ENCODE measurements at places on chromosomes 7 and 10.

DNA sequence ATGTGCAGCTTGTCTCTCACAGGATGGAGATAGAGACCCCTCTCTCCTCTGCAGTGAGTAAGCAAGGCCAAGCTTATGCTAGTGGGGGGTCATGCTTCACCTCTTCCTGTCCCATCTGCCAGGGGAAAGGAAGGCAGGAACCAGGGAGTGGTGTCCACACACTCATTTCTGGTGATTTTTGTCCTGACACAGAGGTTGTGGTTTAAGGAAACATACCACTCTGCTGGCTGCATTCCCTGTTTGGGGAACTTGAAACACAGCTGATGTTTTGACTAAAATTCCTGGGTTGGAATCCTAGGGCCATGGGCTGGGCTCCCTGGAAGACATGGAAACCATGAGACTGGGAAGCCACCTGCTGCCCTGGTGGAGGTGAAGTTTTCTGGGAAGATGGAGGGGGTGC, 21.4 kb downstream of the C10orf120 start:
- DNase-seq: no peak

GRCh38 chr10:88541116-88541626, 41.9 kb downstream of the RNLS start:
- no peak for DNase-seq

GRCh38 chr7:121107923-121108498, 119.5 kb downstream of the CPED1 start:
- peak; percentile 69 for DNase-seq

- DNase-seq: peak; percentile 57
Observed at GRCh38 chr7:73822319-73823173, 8.2 kb upstream of the CLDN4 start.

- no peak for DNase-seq
Observed at GRCh38 chr10:98134117-98134430, 383 bp upstream of the R3HCC1L start.

DNA sequence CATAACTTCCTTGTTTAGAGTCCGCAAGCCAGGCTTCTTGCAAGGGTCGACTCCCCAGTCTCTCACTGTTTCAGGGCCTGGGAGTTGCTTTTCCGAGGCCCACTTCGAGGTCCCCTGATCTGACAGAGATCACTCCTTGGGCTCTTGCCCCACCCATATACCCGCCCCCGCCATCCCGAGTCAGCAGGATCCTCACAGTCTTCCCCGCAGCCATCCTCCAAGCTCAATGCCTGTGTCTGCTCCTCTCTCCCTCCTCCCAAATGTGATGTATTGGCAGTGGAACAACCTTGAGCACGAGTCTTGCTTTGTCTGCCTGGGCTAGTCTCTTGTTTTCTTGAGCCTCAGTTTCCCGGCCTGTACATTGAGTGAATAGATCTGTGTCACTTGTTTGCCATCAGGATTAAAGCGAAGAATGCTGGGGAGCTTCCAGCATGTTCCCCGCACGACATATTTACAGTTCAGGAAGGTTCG, 2.4 kb upstream of the HMX2 start:
- DNase-seq: no peak

DNA sequence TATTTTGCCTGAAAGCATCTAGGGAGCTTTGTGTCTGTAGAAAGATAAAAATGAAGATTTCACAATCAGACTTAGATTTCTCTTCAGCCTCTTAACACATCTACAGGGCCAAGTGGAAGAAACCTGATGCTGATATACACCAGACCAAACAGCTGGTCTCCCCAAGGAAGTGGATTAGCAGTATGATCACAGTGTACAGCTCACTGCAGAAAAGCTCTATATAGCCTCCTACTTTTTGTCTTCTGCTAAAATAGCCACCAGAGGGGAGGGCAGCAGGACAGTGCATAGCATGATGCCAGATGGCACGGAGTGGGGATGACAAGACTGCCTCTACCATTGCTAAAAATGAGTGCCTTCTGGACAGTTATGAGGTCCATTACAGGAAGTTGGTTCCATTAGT, 16.0 kb downstream of the FAM13C start:
- no peak for DNase-seq

DNA sequence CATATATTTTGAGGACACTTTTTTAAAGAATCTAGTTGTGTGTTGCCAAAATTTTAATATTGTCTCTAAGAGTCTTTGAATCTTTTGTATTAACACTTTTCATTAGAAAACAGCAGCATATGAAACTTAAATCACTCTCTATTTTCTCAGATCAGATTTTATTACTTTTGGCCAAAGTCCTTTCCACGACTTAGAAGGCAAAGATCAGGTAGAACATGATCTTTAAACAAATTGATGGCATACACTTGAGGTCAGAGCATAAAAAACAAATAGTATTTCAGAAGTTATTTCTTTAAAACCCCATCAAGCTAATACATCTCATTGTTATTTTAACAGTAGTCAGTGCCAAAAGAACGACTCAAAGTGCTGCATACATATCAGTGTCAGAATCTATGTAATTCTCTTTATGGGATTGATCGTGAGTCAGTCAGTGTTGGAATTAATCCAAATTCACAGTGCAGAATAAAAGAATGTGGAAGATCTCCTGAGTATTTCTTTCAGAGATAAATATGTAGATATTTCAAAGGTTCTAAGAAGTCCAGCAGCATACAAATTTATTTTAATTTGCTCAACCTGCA, 9.6 kb upstream of the AGMO start:
- DNase-seq: no peak

DNA sequence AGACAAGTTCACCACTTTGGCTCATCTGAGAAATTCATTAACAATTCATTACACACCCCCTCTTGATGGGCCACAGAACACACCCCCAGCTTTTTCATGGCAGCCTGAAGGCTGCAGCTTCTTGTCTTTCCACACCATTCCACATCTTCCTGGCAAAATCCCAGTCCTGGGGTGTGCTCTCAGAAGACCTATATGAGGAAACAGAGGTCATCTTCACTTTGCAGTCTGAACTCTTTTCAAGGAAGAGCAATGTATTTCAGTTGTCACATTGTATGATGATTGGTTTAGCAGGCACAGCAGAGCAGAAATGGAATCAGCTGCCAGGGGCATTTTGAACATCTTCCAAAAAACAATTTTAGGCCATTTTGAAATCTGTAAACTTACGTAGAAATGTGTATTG, 7.8 kb upstream of the LRRC27 start:
- DNase-seq: no peak

DNA sequence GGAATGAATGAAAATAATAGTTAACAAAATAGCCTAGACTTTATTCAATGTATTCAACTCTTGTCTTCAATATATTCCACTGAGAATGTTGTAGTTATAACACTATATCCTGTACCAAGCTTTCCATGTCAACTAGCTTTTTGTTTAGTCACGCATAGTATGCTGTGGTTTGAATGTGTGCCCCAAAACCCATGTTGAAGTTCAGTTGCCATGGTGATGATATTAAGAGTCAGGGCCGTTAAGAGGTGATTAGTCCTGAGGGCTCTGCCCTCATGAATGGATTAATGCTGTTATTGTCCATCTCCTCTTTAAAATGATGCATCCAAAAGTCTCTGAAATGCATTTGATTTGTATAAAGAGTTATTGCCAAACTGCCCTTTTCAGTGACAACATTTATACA, 887.6 kb downstream of the NRG3 start:
- DNase-seq: no peak

DNA sequence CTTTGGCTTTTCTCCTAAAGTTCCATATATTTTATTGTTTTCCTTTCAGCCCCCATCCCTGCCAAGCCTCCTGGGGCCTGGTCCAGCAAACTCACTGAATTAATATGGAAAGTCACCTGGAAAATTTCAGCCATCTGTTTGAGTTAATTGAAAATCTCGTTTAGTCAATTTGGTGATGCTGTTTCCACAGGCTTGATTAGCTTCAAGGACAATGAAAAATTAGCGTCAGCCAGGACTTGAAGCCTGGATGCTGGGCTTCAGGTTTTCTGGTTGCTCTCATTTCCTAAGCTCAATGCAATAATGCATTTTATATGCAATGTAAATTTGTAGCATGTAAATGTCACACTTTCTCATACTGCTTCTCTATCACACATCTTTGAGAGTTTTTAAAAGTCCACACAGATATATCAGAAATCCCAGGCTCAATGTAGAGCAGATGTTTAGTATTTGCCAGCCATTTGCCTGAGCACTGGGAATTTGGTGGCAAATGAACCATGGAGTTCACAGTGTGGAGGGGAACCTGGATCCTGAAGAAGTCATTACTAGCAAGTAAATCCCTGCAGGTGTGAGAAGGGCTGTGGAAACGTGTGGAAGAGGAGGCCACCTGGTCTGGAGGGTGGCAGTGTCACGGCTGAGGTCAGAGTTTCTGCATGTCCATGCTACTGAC, 228.5 kb downstream of the PAXIP1 start:
- DNase-seq: no peak

- no peak for DNase-seq
Observed at GRCh38 chr7:139494835-139495579, 11.5 kb upstream of the KLRG2 start.

DNA sequence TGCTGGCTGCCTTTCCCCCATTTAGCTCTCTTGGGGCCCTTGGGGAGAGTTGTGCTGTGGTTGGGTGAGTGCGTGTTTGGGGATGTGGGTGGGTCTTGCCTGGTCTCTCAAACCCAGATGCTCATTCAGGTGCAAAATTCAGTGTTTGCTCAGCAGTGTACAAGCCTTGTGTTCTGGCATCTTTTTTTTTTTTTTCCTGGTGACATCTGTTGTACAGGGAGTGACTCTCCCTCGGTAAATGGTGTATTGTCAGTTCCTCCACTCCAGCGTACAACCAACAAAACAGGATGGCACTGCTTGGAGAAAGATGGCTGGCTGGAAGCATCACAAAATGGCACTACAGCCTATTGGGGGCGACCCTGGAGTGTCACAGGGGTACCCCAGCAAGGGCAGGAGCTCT, 75.5 kb downstream of the LRMDA start:
- DNase-seq: no peak

DNA sequence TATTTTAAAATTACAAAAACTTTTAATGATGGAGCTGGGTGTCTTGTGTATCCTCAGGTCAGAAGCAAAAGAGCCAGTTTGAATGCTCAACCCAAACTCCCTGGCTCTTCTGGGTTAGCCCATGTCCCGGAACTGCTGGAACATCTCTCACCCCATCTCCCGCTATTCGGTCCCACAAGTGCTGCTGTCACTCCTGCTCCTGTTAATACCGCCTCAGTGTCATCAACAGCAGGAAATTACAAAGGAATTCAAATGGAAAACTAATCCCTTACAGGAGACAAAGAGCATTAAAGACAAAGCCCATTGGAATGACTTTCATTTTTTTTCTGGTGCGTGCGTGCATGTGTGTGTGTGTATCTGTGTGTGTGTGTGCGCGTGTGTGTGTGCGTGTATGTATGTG, 112.0 kb upstream of the C7orf33 start:
- peak; percentile 25 for DNase-seq

DNA sequence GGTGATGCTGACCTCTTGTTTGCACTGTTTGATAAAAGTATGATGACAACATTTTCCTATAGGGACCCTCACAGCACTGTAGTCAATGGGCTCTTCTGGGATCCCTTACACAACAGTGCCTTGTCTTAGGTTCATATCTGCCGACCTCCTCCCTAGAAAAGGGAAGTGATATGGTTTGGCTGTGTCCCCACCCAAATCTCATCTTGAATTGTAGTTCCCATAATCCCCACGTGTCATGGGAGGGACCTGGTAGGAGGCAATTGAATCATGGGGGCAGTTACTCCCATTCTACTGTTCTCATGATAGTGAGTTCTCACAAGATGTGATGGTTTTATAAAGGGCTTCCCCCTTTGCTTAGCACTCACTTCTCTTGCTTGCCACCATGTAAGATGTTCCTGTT, 23.1 kb downstream of the ZC3HAV1 start:
- DNase-seq: no peak

DNA sequence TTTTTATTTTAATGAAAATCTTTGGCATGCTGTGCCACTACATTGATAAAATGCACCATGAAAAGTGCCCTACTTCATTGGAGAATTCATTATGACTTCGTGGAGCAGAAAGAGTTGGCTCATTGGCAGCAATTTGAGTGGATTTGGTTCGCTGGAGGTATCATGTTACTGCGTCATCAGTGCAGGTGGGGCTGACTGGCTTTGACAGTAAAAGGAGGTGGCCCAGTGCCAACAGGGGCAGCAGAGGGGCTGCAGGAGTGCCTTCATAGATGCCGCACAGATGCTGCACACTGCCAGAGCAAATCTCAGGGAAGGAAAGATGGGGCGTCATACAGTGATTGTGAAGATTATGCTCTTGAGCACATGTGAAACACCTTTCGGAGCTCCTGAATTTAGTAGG, 22.2 kb downstream of the FZD1 start:
- DNase-seq: no peak

DNA sequence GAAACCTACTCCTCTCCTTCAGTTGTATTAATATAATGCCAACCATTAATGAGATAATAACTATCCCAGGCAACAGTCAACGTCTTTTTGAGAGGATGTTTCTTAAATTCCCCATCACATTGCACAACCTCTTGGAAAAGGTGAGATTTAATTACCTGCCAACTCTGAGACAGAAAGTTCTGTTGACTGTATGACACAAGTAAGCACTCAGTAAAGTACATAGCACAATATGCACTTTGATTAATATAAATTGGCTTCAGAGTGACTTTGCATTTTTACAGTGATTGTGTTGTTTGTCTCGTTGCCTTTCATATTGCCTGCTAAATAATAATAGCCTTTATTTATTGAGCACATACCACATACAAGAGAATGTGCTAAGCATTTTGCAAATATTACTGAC, 46.7 kb downstream of the CAV1 start:
- DNase-seq: no peak

- DNase-seq: no peak
Observed at GRCh38 chr10:75073442-75073841, 38.0 kb upstream of the SAMD8 start.

DNA sequence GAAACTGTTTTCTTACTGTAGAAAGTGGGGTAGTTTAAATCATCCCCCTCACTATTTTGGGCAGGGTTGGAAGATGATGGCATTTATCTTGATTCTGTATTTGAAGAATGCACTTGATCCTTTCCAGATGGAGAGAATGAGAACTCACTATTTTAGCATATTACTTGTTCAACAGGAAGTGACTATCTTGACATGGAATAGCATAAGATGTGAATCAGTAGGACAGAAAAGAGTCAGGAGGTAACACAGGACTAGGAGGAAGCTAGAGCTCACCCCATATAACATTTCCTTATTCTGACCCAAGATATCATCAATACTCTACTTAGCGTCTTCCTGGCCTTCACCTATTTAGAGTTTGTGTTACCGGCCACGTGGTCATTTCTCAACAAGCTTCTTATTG, 400.2 kb downstream of the PHTF2 start:
- DNase-seq: no peak

- DNase-seq: no peak
Observed at GRCh38 chr7:70285854-70286253, 687.6 kb downstream of the AUTS2 start.

DNA sequence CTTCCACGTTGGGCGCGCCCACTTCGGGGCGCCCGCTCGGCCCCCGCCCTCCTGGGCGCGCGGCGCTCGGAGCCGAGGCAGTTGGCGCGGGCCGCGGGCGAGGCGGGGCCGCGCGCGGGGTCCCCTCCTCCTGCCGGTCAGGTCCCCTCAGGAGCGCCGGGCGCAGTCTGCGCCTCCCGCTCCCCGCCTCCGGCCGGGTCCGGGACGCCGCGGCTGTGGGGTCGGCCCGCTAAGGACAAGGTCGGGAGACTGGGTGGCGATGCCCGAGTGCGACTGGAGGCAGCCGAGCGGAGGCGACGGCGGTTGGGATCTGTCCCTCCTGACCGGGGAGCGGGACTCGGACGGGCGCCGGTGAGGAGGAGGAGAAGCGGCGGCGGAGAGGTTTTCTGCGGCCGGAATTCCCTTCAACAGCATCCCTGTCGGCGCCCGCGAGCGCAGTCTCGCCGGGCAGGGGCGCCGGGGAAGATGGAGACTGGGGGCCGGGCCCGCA, at the start of gene ATRNL1:
TSS of gene ATRNL1 (plus strand) at position 80 of the 490 bp plus-strand sequence. CDS start at position 466, 386 bp downstream.
- peak; percentile 77 for DNase-seq
